ENCODE measurements at places on chromosomes 12 and 14.
A peak's percentile ranks its signal among the peaks of the same experiment; 100 is the strongest.

DNA sequence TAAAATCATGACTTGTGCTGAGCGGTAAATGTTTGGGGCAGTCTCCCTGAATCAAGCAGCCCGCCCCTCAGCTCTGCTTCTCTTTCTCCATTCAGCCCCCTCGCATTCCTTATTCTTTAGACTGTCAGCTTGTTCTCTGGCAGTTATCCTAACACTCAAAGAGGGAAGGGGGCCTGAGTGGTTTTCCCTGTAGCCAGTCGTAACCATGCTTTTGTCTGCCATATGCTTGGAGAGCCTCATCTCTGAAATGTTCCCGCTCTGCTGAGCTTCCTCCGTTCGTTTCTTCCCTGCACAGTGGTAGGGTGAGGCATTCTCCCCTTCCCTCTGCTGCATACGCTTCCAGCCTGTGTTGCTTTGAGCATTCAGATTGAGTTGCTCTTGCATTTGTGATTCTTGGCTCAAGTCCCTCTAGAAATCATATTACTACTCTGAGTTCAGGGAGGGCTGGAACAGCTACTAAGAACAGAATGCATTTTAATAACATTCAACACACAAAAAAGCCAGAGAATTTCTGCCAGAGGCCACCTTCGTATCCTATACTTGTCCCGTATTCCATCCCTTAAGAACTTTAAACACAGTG lies 119.7 kb downstream of the FBXL14 start:
- no peak for DNase-seq

GRCh38 chr12:119412811-119413794 lies 78.6 kb downstream of the CCDC60 start:
- peak; percentile 91 for DNase-seq

GRCh38 chr12:41465526-41465925 lies 277.4 kb downstream of the PDZRN4 start:
- DNase-seq, result no peak

DNA sequence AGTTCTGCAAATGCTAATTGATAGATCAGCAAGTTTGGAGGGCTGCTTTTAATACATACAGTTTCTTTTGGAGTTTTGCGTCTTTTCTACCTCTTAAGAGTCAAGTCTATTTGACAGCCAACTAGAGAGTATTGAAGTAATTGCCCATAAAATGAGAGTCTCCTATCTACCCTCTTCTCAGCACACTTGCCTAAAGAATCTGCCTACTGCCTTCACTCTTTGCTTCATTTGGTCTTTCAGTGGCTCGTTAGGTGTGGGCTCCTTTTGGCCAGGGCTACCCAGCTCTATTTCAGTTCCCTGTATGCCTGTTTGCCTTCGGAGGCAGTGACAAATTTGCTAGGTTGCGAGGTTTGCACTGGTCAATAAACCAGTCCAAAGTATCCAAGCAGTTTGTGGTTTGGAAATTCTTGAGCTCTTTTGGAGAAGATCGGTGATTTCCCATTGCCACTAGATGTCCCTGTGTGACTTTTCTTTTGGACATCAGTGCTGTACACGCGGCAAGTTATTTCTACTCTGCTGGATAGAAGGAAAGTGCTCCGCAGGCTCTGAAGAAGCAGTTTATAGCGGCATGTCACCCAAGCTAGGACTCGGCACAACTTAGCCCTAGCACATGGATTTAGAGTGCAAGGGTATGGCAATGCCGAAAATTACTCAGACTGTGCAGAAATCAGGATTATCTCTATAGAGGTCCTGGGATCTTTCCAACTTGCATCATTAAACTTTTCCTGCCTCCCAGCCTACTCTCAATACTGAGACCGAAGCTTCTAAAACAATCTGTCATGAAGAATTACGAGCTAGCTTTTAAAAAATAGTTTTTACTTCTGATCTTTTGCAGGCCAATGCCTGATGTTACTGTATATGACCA lies 38.6 kb downstream of the MGST1 start:
- no peak for DNase-seq

DNA sequence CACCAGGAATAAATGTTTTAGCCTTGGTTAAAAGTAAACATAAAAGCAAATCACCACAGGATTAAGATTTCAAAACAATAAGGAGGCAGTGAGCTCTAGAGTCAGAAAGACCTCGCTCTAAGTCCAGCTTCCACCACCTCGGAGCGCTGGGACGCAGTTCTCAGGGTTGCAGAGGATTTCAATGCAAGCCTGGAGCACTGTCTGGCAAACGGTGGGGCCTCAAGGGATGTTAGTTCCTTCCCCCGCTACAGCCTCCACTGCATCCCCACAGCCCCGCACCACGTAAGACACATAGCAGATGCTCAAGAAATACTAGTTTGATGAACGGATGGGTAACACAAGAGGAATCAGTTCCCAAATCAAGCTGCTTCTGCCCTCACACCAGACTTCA lies 39.3 kb upstream of the TMCC3 start:
- no peak for DNase-seq

DNA sequence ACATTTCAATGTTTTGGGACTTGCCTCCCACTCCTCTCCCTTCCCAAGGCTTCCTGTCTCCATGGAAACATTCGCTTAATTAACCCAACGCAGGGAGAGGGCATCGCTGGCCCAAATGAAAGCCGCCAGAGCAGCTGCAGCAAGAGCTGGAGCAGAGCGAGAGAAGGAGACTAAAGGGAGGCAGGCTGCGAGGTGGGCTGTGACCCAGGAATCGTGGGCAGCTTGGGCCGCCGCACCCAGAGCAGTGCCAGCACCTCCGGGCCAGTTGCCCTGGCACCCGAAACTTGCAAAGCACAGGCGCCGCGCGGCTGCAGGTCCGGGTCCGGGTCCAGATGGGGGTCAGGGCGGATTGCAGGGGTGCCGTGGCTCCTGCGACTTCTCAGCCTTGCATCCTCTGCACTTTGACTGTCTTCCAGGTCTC lies 43.5 kb upstream of the PTPRQ start:
- DNase-seq, result no peak

GRCh38 chr12:98042668-98043067 lies 472.7 kb upstream of the TMPO start:
- DNase-seq, result no peak

GRCh38 chr14:105491366-105491973 lies 424 bp downstream of the TEDC1 start:
- DNase-seq, result peak; percentile 21

GRCh38 chr12:131375972-131376345 lies 334.9 kb upstream of the SFSWAP start:
- DNase-seq, result no peak

DNA sequence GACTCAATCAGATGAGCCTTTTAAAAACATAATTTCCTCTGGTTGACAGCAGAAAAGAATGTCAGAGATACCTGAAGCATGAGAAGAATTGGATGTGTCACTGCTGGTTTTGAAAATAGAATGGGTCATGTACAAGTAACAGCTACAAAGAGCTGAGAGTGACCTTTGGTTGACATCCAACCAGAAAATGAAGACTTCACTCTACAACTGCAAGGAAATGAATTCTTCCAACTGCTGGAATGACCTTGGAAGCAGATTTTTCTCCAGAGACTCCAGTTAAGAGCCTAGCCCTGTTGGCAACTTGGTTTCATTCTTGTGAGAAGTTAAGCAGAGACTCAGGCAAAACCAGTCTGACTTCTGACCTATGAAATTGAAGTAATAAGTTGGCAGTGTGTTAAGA lies 505.9 kb downstream of the SLC16A7 start:
- DNase-seq, result no peak

GRCh38 chr14:33393231-33393894 lies 454.7 kb downstream of the NPAS3 start:
- no peak for DNase-seq

GRCh38 chr12:76967181-76967885 lies 88.5 kb upstream of the CSRP2 start:
- DNase-seq, result no peak

GRCh38 chr12:116630762-116631161 lies 71.6 kb downstream of the MAP1LC3B2 start:
- no peak for DNase-seq

DNA sequence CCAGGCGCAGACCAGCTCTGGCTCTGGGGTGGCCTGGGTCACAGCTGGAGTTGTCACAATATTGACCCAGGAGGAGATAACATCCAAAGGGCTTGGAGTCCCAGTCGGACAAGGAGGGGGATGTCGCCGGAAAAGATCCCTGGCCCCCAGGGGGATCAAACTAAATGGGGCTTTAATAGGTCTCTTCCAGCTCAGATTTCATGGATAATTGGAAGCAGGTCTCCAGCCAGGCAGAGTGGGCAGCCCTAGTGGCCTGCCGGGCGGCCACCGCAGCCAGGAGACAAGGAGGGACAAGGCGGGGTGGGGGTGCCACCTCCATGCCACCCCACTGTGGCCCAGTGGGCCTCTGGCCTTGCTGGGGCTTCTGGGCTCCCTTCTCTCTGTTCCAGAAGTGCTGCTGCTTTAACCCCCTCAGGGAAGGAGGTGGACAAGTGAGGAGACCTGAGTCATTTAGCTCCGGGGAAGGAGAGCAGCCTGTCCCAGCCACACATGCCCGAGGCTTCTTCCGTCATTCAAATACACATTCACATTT lies 23.1 kb upstream of the PGF start:
- no peak for DNase-seq

DNA sequence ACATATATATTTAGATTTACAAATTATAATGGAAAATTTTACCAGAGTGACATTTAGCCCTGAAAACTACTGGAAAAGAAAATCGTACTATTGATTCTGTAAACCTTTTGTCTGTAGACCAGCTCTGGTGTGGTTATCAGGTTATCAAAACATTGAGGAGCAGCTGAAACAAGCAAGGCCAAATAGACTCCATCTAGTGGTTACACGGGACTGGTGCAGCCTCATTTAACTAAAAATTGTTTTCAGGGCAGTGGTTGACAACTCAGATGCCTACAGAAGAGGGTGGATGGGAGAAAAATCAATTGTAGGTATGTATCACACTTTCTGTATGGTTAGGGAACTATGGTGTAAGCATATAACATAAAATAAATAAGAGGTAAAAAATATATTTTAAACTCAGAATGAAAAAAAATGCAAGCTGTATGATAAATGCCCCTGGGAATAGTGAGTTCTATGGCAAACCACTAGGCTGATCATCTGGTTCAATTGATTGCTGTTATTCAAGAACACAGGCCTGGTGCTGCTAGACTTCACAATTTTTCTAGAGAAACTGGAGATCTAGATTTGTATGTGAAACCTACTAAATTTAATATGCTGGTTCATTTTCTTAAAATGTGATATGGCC lies 51.2 kb downstream of the ACSS3 start:
- DNase-seq, result peak; percentile 28

DNA sequence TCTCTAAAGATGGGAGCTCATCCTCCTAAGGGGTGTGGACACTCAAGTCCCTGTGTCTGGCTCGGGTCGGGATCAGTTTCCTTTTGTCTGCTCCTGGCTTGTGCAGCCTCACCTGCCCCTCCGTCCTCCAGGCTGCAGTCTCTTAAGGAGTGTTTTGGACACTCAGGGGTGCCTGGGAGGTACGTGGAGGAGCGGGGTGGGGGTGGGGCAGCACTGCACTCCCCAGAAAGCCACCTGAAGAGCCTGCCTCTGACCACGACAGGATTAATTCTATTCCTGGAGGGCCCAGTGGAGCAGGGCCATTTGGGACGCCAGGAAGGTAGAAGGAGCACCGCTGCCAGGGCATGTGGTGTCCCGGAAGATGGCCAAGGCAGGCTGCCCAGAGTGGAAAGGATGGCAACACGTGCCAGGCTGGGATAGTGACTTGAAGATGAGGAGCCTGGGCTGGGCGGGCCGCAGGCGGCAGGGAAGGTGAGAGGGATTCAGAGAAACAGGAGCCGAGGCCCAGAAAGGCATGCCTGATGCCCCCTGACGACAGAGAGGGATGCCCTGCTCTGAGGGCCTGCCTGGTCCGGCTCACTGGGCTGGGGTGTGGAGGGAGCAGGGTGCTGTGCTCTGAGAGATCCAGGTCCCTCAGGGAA lies 14.8 kb upstream of the LRTM2 start:
- DNase-seq, result no peak

DNA sequence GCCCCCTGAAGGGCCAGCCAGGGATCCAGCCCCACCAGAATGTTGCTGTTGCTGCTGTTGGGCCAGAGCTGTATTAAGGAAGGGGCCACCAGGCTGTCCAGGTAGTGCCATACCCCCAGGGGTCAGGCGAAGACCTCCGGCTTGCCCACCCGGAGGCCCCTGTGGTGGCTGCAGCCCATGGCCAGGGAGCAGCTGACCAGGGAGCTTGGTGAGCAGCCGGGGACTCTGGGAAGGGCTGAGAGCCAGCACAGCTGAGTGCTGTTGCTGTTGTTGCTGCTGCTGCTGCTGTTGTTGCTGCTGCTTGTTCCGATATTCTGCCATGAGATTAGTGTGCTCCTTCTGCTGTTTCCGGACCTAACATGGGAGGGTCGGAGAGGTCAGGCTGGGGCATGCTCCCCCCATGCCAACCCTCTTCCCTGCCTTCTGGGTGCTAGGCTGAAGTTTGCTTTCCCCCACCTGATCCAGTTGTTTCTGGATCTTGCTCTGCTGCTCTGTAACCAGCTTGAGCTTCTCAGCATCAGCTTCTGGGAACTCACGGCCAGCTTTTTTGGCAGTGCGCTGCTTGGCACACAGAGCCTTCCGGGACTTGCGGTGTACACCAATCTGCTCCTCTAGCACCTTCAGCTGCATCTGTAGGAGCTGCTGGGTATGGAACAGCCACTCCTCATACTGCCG lies 15.2 kb upstream of the PRKAG1 start:
- DNase-seq, result no peak

DNA sequence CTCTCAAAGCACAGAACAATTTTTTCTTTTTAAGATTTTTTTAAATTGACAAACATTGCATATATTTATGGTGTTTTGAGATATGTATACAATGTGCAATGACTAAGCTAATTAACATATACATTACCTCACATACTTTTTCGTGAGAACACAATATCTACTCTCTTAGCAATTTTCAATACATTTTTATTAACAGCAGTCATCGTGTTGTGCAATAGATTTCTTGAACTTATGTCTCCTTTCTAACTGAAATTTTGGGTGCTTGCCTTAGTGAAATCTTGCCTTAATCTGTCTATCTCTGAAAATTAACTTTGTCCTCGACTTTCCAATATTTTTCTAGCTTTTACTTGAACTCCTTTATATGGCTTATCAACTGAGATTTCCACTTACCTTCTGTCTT lies 6.8 kb downstream of the OR10A7 start:
- DNase-seq, result no peak

DNA sequence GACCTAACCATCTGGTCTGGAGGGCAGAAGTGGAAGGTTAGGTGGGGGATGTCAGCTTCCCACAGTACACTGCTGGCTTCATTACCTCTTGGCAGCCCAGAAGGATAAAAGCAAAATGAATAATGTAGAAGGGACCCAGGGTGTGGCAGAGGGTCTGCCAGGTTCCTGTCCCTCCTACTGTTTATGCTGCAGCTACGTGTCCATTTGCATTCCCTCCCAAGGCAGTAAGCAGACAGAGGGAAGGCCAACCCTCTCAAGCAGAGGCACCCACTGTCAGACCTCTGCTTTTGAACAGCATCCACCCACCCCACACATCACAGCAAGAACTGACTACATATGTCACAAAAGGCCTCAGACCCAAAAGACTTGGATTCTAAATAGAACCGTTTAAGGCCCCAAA lies 19.4 kb downstream of the MAX start:
- no peak for DNase-seq

GRCh38 chr12:113569806-113570205 lies 98.1 kb upstream of the LHX5 start:
- no peak for DNase-seq

- no peak for DNase-seq
Observed at GRCh38 chr14:33631441-33631840, 319.4 kb downstream of the EGLN3 start.
